ENCODE measurements at places on chromosomes 1 and 21.

DNA sequence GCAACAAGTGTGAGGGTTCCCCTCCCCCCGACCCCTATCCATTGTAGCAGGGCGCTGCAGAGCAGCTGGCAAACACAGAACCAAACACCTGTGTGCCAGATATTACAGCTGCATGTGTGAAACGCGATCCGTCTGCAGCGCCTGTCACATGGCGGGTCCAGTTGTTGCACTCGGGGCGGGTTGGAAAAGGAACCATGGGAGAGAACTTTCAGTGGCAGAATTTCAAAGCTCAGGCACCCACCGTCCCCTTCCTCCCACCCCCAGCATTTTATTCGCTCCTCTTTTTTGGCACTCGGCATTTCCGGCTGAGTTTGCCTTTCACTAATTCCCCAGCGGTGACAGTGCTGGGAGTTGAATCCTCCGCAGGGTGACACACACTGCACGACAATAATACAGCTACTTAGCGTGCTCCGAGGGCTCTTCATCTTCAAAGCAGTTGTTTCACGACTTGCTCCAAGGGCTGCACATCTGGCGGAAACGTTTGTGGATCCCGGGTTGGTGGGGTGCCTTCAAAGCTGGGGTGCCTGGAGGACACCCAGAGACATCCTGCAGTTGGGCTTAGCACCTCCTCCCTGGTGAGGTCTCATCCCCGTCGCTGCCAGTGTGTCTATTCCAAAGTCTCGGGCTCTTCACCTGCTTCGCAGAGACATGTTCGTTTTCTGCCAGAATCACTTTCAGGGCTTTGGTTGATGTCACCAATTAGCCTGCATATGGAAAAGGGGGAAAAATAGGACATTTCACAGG, 180.7 kb downstream of the ZBTB18 start:
- H3K4me3 ChIP-seq, result no peak overlapping the region
- H3K27me3 ChIP-seq, result peaks cover 2% of the 10 kb centered on the region
- peaks cover 3% of the 10 kb centered on the region for H3K4me1 ChIP-seq
- DNase-seq, result no peak
- H3K36me3 ChIP-seq, result no peaks in the 10 kb centered on the region
- no peak overlapping the region for H3K27ac ChIP-seq

- H3K36me3 ChIP-seq, result no peaks in the 10 kb centered on the region
- DNase-seq, result no peak
- H3K4me3 ChIP-seq, result no peak overlapping the region
- no peak overlapping the region for H3K27ac ChIP-seq
These were observed 16.7 kb upstream of the VSIG8 start for GRCh38 chr1:159879136-159879535.

DNA sequence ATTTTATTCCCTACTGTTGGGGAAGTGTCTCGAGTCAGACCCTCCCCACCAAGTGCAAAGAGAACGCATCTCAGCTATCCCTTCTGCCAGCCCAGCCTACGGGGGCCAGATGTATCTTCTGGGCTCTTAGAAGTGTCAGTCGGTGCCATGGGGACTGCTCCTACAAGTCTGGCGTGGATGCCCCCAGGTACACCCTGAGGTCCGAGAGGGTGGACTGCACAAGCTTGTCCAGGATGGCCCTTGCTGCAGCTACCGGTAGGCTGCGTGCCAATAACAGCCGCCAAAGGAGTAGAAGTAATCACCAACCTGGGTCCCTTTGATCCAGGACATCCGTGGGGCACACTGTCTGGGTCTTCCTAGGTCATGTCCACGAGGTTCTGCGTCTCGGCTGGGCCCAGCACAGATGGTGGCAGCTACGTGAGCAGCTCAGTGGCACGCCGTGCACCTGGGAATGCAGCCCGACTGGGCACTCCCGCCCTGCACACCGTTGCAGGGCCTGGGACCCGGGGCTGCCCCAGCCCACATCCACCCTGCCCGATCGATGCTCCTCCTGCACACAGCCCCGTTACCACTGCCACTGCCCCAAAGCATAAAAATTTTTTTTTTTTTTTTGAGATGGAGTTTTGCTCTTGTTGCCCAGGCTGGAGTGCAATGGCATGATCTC, 8.8 kb upstream of the SSU72 start:
- peaks cover 4% of the 10 kb centered on the region for H3K4me1 ChIP-seq
- H3K27ac ChIP-seq, result no peak overlapping the region
- no peak overlapping the region for H3K4me3 ChIP-seq
- H3K36me3 ChIP-seq, result no peaks in the 10 kb centered on the region
- DNase-seq, result no peak

DNA sequence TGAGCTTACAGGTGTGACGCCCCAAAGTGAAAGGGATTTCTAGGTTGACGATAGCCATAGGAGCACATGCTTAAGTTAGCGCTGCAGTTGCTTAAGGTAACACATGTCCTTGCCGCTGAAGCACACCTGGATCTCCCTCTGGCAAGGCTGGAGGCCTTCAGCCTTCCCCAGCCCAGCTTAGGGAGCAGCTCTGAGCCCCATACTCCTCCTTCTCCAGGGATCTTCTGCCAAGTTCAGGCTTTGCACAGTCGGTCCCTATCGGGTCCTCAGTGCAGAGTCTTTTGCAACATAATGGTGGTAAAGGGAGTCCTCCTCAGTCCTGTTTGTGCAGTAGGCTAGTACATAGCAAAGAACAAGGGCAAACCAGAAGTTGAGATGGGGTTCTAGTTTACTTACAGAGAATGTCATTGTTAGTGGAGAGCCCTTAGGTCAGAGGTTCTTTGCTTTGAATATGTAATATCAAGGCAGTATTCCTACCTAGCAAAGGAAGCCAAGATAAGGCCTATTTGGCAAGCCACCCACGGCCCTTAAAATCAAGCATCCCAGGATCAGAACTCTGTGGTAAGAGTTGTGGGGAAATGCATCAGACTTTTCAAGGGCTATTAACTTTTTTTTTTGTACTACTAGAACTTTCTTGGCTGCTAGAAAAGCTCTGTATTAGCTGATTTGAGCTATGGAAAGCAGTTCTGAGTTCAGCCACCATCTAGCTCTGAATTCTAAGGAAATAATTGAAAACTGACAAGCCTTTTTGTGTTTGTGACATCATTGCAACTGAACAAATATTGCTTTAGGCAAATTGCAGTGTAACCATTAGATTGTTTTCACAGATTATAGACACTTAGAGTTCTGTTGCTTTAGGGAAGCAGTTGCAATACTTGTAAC, 1.4 kb downstream of the EVA1C start:
- H3K4me1 ChIP-seq, result peaks cover 35% of the 10 kb centered on the region
- DNase-seq, result no peak
- peak overlapping the region; percentile 92 for H3K4me3 ChIP-seq
- H3K27ac ChIP-seq, result peak overlapping the region; percentile 89
- H3K36me3 ChIP-seq, result peaks cover 22% of the 10 kb centered on the region

GRCh38 chr1:10630661-10631120, 155.9 kb downstream of the PEX14 start:
- H3K4me3 ChIP-seq, result no peak overlapping the region
- no peaks in the 10 kb centered on the region for H3K27me3 ChIP-seq
- peaks cover 5% of the 10 kb centered on the region for H3K36me3 ChIP-seq
- DNase-seq, result no peak
- H3K4me1 ChIP-seq, result no peaks in the 10 kb centered on the region

DNA sequence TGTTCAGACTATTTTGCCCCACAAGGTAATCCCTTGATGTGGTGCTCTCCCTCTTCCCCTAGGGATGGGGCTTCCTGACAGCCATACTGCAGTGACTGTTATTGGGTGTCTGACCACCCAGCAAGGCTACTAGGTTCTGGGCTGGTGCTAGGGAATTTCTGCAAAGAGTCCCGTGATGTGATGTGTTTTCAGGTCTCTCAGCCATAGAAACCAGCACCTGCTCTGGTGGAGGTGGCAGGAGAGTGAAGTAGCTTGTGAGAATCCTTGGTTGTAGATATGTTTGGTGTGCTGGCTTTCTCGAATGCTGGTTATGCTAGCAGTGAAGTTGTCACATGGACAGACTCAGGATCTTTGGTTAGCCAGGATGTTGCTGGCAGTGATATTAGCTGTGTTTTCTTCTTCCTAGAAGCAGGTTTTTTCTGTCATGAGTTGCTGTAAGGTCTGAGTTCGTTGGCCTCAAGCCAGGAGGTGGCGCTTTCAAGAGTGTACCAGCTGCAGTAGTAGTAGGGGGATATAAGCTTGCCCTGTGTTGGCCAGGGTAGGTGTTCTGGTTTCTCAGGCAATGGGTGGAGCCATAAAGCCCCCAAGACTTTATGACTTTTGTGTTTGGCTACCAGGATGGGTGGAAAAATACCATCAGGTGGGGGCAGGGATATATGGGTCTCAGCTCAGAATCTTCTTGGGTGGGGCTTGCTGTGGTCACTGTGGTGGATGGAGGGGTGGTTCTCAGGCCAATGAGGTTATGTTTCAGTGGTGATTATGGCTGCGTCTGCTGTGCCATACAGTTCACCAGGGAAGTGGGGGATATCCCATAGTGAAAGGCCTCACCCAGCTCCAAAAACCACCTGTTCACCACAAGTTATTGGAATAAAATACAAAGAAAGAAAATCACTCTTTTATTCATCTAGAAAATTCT, 1112.3 kb downstream of the KCNT2 start:
- no peaks in the 10 kb centered on the region for H3K36me3 ChIP-seq
- no peaks in the 10 kb centered on the region for H3K27me3 ChIP-seq
- H3K4me3 ChIP-seq, result no peak overlapping the region
- no peaks in the 10 kb centered on the region for H3K4me1 ChIP-seq
- no peak overlapping the region for H3K27ac ChIP-seq

GRCh38 chr1:78032996-78033796, 12.6 kb upstream of the GIPC2 start:
- H3K4me3 ChIP-seq, result no peak overlapping the region
- peaks cover 5% of the 10 kb centered on the region for H3K27me3 ChIP-seq
- no peak overlapping the region for H3K27ac ChIP-seq
- H3K36me3 ChIP-seq, result no peaks in the 10 kb centered on the region

All from activated CD8-positive, alpha-beta T cell treated with anti-CD3 and anti-CD28 coated beads for 36 hours (primary cell).